ENCODE measurements at places on chromosomes 5 and 9.

DNA sequence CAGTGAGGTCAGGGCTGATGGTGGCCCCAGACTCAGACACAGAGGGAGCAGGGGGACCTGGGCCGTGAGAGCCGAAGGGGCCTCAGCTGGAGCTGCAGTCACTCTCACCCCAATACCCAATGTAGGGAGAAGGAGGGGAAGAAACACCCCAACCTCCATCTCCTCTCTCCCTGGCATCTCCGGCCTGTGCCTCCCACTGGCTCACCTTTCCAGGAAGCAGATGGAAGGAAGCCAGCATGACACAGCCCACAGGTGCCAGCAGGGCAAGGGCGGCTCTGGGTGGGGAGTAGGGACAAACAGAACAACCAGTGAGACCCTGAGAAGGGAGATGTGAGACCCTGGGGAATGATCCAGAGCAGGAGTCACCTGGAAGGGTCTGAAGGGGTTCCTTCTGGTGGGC is 3.0 kb upstream of the CRB2 start:
- peak; percentile 9 for DNase-seq

- no peak for DNase-seq
Measured at GRCh38 chr9:133577737-133578112, 31.5 kb downstream of the FAM163B start.

DNA sequence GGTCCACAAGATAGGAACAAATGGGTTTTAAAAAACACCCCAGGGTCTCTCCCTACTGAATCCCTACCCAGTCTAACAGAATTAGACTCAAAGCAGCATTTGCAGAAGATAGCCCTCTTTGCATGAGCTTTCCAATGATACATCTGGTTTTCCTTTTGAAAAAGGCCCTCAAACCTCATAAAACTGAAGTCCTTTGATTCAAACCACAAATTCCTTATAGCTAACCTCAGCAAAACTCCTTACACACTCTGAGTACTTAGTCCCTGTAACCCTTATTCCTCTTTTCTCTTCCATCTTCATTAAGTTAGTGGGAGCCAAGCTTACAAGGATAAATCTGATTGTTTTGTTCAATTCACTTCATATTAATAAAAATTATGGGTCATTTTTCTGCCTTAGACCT is 90.5 kb upstream of the TNC start:
- DNase-seq: no peak

DNA sequence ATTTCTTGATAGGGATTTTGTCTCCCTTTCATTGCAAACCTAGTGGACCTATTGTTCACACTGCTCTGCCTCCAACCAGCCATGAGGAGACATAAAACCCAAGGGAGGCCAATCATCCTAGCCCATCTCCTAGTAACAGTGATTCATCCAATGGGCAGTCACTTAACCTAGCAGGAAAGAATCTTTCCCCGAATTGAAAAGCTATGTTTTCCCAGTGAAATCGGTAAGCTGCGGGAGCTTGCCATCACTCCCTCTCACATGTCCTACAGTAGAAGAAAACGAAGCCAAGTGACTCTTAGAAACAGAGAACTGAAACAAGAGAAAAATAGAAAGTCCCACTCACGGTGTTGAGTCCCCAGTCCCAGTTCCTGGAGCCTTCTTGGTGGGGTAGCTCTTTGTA is 123.3 kb downstream of the SUSD1 start:
- no peak for DNase-seq

DNA sequence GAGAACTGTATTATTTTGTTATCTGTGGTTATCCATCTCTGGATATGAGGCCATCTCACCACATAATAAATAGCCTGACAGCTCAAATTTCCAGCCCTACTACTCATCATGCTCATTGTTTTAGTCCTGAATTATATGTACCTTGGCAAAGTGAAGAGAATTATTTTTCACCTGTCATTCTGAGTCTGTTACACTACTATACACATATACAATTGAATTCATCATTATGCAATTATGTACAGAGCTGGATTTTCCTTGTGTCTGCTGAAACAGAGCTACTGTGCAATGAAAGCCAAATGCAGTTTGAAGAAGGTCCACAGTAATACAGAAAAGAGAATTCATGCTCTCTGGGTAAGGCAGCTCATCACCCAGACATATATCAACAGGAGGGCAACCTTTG is 28.5 kb downstream of the ESM1 start:
- DNase-seq: no peak

DNA sequence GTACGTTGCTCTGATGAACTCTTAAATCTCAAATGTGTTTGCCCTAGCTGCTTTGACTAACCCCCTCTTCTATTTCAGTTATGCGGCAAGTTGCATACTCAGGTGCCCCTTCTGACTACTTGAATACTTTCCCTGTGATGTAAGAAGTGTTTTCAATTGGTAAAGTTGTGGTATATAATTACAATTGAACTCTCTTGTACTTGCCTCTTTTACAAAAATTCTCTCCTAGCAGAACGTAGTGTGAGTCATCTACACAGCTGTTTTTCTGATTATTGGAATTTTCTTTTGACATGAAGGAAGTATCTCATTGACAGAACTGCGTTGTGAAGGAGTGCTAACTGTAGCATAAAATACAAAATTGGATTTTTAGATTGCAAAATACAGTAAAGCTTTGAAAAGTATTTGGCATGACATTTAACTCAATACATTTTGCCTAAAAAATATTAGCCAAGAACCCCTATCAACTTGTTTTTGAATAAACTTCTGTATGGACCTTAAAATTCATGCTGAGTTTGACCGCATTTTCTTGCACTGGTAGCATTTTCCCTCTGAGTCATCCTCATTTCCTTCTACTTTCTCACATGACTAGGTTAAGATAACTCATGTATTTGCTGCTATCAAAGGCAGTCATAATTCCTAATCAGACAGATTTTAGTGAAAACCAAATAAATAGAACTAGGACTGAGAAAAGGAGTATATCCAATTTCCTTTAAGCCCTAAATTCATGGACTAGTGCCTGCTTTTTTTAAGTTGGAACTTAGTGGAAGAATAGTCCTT is 6.3 kb downstream of the CRHBP start:
- no peak for DNase-seq

DNA sequence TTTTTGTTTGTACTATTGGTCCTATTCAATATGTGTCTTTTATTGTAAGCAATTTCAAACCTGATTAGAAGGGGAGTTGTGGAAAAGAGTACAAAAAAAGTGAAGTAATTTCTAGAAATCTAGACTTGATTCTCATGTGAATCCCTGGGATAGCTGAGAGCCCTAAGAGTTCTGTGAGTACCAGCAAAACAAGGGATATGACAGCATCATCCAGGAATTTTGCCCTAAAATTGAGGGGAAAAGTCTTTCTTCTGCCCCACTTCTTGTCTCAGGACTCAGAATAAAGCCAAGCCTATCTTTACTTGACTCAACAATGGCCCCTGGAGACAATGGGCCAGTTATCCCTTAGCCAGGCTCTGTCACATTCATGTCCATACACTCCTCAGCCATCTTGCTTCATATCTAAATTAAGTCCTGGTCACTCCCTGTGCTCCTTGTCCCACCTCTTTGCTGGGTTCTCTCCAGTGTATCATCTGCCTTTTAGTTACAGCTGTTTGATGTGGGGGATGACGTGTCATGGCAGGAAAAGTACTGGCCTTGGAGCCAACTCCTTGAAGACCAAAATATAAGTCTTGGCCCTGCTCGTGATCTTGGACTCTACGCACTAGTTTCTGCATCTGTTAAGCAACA is 81.2 kb downstream of the ADAMTS12 start:
- no peak for DNase-seq

DNA sequence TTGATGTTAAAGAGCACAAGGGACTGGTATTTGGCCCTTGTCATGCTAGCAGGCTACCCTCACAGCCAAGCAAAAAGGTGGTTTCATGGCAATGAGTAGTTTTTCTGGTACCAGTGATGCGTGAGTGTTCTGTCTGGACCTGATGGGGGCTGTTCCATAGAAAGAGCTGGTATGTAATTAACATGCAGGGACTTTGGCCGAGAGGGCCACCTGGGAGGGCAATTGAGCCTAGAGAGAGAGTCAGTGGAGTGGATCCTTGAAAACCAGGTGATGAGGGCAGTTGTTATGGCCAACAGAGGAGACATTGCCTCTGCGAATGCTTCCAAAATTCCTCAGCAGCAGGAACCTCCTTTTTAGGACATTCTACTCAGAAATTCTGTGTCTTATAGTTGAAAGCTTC is 383.3 kb downstream of the PSAT1 start:
- DNase-seq: no peak

GRCh38 chr9:7303907-7304626 is 495.5 kb downstream of the DMAC1 start:
- no peak for DNase-seq

GRCh38 chr5:171661143-171661542 is 124.5 kb upstream of the SMIM23 start:
- no peak for DNase-seq

DNA sequence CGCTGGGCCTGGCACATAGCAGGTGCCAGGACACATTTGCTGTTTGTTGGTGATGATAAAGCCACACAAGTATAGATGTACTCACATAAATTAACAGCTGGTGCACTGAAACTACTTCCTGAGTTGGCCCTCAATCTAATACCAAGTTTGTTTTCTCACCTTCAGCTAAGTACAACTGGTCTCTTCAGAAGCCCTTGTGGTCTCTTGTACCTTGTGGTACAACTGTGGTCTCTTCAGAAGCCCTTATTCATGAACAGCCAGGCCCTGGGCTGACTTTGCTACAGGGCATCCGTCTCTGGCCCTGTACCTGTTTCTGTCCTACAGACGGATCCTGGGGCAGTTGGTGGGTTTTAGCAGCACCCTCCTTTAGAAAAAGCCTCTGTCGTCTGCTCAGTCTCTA is 81.5 kb downstream of the DAB2IP start:
- no peak for DNase-seq

DNA sequence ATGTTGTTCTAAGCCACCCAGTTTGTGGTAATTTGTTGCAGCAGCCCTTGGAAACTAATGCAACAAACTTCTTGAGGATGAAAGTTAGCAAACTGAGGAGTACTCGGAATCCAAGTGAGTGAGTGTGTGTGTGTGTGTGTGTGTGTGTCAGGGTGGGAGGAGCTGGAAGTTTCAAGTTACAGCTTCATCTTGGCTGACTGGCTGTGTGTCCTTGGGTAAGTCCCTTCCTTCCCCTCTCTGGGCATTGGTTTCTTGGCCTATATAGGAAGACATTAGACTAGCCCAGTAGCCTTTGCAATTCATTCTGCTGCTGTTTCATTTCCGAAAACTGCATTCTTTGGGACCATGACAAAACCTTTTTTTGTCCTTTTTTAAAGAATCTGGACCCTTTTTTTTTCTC is 157.2 kb downstream of the MELK start:
- no peak for DNase-seq

DNA sequence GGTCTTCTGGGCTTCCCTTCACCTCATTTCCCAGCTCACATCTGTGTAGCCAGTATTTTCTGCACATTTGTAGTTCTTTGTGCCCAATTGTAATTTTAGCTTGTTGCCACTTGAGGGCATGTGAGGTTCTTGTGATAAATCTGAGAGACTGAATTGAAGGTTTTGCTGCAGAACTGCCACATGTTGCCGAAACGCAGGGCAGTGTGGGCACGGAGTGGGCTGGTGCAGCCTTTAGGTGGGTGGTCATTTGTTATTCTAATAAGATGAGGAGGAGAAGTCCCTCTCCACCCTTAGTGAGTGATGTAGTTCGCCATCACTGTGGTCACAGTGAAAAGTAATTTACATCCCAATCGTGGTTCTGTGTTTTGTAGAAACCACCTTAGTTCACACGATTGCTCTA is 21.2 kb downstream of the OTULIN start:
- DNase-seq: peak; percentile 54

DNA sequence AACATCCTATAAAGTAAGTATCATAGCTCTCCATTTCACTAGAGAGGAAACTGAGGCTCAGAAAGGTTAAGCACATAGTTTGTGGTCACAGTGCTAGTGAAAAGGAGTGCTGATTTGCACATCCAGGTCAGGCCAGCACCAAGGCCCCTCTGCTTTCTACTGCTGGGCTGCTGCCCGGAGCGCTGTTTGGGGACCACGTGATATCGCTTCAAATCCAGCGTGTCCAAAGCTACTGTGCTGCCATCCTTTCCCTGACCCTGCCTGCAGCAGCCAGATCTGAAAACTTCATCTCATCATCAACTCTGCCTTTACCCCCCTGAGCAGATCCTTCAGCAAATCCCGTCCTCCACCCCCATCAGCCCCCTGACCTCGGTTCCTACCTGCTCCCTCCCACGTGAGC is 40.7 kb upstream of the AKNA start:
- no peak for DNase-seq

- no peak for DNase-seq
Measured at GRCh38 chr9:18338042-18338441, 135.9 kb upstream of the ADAMTSL1 start.

DNA sequence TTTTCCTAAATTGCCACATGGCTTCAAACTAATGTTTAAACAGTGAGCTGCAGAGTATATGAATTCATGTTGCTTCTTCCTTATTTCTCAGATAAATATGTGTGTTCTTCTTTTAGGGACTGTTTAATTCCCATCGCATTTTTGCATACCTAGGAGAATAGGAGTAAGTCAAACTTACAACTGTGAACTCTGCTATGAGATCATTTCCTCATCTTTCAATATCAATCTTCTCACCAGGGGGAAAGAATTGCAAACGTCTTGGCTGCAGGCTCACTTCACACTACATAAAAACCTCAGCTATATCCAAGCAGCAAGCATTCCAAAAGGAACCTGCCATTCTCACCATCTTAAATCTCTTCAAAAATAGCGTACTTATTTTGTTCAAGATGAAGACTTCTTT is 271.0 kb downstream of the DNAH5 start:
- no peak for DNase-seq

- no peak for DNase-seq
Measured at GRCh38 chr5:115455301-115455707, 89.3 kb downstream of the FEM1C start.

DNA sequence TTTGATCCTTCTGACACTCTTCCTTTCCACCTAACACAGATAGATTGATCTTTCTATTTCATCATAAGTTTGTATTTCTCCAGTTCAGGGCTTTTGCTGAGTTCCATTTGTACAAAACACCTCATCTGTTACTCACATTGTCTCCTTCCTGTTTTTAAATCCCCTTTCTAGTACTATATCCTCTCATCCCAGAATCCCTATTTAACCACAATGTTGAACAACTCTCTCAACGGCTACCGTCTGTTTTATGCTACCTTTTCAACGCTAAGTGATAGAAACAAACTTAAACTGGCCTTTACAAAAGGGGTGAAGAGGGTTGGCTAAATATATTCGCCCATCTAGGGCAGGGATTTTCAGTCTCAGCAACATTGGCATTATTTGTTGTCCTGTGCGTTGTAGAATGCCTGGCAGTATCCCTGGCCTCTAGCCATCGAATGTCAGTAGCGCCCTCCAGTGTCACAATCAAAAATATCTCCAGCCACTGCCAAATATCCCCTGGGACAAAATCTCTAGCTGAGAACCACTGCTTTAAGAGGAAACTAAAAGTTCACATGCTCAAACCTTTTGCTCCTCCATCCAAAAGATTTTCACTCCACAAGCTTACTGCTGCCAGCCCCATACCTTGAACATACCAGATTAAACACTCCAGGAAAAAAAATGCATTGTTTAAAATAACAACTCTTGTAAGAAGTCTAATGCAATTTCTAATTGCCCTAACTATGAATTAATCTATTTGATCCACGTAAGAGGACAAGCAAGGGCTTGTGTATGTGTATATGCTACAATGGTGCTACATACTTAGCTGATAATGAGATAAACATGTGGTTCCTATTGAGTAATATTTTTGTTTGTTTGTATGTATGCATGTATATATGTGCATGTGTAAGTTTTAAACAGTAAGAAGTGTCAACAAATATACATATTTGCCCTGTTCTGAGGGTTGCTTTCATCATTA is 344.0 kb downstream of the PTPRD start:
- no peak for DNase-seq

GRCh38 chr5:180441564-180442051 is 52.6 kb upstream of the CNOT6 start:
- peak; percentile 37 for DNase-seq

GRCh38 chr9:36036780-36037548 is at the start of gene RECK:
TSS of gene RECK (plus strand) at chr9:36036913. CDS start at chr9:36036999, 86 bp downstream.
- DNase-seq: peak; percentile 37

All from PC-9 (cell line).